Activated T-helper 9 cell treated with anti-CD3 and anti-CD28 coated beads, Interleukin-2, amount 50 U/mL, for 16 hours (primary cell): ENCODE measurements at places on chromosomes 13 and 19.

DNA sequence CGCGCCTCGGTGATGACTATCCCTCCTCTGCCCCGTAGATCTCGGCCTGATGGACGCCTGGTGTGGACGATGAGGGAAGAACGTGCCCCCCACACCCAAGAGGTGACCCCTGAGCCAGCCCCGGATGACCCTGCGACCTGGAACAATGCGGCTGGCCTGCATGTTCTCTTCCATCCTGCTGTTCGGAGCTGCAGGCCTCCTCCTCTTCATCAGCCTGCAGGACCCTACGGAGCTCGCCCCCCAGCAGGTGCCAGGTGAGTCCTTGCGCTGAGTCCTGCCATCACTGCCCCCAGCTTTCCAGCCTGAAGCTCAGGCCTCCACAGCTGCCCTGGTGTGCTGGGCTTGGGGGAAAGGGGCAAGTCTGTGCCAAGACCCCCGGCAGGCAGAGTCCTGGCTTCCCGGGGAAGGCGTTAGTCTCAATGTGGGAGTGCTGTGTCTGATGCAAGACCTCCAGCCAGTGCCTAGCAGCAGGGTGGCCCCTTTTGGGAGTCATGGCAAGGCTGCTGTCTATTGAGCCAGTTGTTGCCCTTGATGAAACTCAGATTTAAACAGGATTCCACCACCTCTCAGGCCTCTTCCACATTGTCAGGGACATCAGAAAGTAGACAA is 67.5 kb downstream of the CHST8 start:
- DNase-seq: no peak

- DNase-seq: no peak
Measured at GRCh38 chr13:68056816-68057710, 826.9 kb upstream of the PCDH9 start.

GRCh38 chr19:19948800-19949199 is 48.1 kb downstream of the ZNF93 start:
- no peak for DNase-seq

- no peak for DNase-seq
Measured at GRCh38 chr19:45863335-45863839, 440 bp upstream of the SYMPK start.

DNA sequence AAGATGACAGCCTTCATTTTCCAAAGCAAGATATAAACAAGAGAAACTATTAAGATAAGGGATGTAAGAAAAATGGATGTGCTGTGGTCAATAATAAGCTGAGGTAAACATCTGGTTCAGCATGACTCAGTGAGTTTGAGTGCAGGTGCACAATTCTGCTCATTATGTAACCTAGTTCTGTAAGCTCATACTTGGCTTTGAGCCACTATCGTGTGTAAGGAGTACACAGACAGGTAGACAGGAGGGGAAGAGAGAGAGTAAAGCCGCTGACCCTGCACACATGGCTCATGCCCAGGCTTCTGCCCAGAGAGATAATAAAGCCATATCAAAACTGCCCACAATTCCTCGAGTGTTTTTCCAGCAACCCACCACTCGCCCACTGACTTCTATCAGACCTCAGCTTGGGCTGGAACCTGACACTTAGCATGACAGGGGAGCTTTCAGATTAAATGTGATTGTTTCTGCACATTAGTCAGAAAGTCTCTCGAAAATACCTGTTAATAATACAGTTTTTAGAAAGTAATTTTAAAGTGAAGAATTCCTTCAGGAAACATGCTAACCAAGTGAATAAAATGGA is 51.7 kb downstream of the ZNF91 start:
- no peak for DNase-seq

GRCh38 chr13:49314344-49314882 is 66.7 kb downstream of the CDADC1 start:
- no peak for DNase-seq

DNA sequence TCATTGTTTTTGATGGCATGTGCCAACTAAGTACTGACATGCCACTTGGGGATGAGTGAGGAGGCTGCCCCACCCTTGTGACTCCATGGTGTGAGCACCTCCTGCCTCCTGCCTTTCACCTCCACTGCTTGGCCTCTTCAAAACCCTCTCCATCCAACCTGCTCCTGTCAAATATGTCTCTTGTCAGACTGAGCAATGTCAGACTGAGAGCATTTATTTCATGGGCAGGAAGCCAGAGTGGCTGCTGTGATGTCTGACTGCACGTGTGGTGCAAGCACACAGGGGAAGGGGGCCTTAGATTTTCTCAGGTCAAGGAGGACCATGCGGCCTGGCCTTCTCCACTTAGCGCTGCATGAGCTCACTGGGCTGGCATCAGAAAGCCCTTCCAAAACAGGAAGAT is 68.3 kb downstream of the STARD13 start:
- DNase-seq: no peak

GRCh38 chr19:6518145-6518911 is 12.5 kb upstream of the TNFSF9 start:
- DNase-seq: no peak

DNA sequence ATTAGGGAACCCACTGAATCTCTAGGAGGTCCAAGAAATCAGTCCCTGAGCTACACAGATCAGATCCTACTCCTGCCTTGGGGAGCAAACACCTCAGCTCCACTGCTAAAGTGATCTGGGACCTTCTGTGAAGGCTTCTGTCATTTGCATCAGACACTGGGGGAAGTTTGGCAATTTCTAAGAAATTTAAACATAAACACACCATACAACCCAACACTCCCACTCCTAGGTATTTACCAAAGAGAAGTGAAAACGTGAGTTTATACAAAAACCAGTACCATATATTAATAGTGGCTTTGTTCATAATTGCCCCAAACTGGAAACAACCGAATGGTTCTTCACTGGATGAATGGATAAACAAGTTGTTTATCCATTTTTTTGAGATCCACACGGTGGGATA is 7.3 kb upstream of the TYROBP start:
- DNase-seq: no peak

GRCh38 chr19:16482745-16483144 is 11.0 kb upstream of the EPS15L1 start:
- no peak for DNase-seq

GRCh38 chr13:110403315-110403714 is 96.2 kb downstream of the COL4A2 start:
- DNase-seq: no peak

DNA sequence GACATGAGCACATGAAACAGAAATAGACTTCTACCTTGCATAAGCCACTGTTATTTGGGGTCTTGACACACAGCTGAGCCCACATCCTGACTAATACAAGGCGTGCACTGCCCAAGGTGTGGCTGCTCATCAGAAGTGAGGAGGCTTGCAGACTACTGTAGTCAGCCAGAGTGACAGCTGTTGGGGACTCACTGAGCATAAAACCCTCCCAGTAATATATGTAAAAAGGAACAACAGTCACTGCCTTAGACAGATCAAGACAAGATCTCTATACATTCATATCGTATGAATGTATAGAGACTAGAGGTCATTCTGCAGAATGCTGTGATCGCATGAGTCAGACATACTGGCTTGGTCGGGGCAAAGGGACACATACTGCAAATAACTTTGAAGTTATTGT is 4.1 kb upstream of the C1QTNF9B start:
- DNase-seq: no peak

- DNase-seq: no peak
Measured at GRCh38 chr13:28316836-28317235, 178.1 kb downstream of the FLT1 start.

GRCh38 chr13:67341406-67341805 is 111.3 kb upstream of the PCDH9 start:
- no peak for DNase-seq

GRCh38 chr13:98405107-98405571 is 171.8 kb downstream of the STK24 start:
- DNase-seq: no peak
